CD4-positive, alpha-beta T cell treated with Interleukin-4 for 4 hours (primary cell): ENCODE measurements at places on chromosomes 3 and 15.

GRCh38 chr3:25064681-25065080 is 363.4 kb upstream of the RARB start:
- no peak for DNase-seq

GRCh38 chr3:161274691-161275298 is 53.7 kb downstream of the NMD3 start:
- DNase-seq, result peak; percentile 54

DNA sequence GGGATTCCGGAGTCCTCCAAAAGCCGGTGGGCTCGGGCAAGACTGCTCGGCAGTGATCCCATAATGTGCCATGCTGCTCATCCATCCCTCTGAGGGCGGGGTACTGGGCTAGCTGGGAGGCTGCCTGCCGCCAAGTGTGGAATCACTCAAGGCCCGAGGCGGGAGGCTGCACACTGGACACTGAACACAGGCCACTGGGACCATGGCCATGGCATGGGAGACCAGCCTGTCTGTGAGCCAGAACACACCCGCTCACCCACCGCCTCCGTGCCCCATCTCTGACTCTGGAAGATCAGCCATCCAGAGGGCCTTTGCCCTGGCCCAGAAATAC is 1.4 kb downstream of the C3orf22 start:
- no peak for DNase-seq

- no peak for DNase-seq
Measured at GRCh38 chr3:93861017-93861416, 112.7 kb downstream of the PROS1 start.
